ENCODE measurements at places on chromosomes 7 and 10. TPM values are rescaled to one million over a fixed set of nuclear protein-coding genes. Genes with fewer than 3 reads are reported as not detected.

Gene PLCE1
- total RNA-seq: 8.1 TPM

Gene NKX2-3
- total RNA-seq: not detected

Gene PNLIP
- total RNA-seq: not detected

Gene SPDYE2B
- not detected for total RNA-seq

Gene STEAP2
- 2.4 TPM for total RNA-seq

Gene COX19
- total RNA-seq: 9.6 TPM

Gene CYP26C1
- not detected for total RNA-seq

- H3K4me3 ChIP-seq: no peak overlapping the region
- H3K27ac ChIP-seq: no peak overlapping the region
- no peaks in the 10 kb centered on the region for H3K36me3 ChIP-seq
- no peak for DNase-seq
Observed at GRCh38 chr10:24210501-24210900, 1.6 kb downstream of the KIAA1217 start.

GRCh38 chr10:129958148-129958628, 5.9 kb downstream of the EBF3 start:
- H3K4me3 ChIP-seq: no peak overlapping the region
- H3K4me1 ChIP-seq: no peaks in the 10 kb centered on the region
- no peak overlapping the region for H3K27ac ChIP-seq
- 0 out of 2 replicates have a peak, but pooled peaks cover 6% of the 10 kb centered on the region for H3K27me3 ChIP-seq

DNA sequence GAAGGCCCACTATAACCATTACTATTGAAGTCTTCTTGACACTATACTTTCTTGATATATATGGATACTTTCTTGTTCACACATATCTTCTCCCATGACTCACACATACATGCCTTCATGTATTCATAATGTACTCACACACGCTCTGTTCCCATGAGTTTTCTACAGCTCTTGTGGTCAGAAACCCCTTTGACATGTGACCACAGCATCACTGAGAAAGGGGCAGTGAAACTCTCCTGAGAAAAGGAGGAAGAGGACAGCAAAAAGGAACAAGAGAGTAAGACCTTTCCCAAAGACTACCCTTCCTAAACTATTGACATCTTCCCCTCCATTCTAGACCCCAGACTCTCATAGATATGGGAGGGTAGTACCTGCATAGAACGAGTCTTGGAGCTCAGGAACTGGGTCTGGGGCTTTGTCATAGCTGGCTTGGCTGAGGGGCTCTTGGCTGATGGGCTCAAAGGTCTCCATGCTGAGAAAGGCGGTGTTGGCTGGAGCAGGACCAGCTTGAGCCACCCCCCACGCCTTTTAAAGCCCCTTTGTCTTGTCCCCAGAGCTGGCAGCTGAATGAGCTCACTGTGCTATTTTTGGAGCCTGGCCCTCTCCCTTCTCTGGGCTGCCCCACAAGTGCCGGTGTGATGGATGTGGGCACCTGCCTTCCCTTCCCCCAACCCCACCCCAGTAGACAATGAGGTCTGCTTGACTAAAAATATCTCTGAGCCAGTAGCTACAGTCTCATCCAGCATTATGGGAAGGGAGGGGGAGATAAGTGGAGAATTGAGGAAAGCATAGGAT, 5.1 kb downstream of the SYNPO2L start:
- H3K4me1 ChIP-seq: peaks cover 18% of the 10 kb centered on the region
- H3K4me3 ChIP-seq: no peak overlapping the region
- no peak for DNase-seq
- H3K27me3 ChIP-seq: no peaks in the 10 kb centered on the region
- peak overlapping the region; percentile 17 for H3K27ac ChIP-seq

- peak overlapping the region; percentile 85 for H3K4me3 ChIP-seq
- H3K4me1 ChIP-seq: peaks cover 20% of the 10 kb centered on the region
- peaks cover 36% of the 10 kb centered on the region for H3K36me3 ChIP-seq
- DNase-seq: peak; percentile 26
Observed at GRCh38 chr10:87505366-87506111, 846 bp downstream of the MINPP1 start.

GRCh38 chr10:42802876-42803275, 20.3 kb downstream of the BMS1 start:
- H3K36me3 ChIP-seq: peaks cover 89% of the 10 kb centered on the region
- H3K4me1 ChIP-seq: no peaks in the 10 kb centered on the region
- no peaks in the 10 kb centered on the region for H3K27me3 ChIP-seq
- no peak overlapping the region for H3K27ac ChIP-seq

- no peak for DNase-seq
- 0 out of 2 replicates have a peak, but pooled peaks cover 4% of the 10 kb centered on the region for H3K36me3 ChIP-seq
- no peak overlapping the region for H3K27ac ChIP-seq
- peaks cover 12% of the 10 kb centered on the region for H3K4me1 ChIP-seq
- H3K4me3 ChIP-seq: no peak overlapping the region
- H3K27me3 ChIP-seq: no peaks in the 10 kb centered on the region
Observed at GRCh38 chr7:28088032-28088431, 92.6 kb downstream of the JAZF1 start.

- DNase-seq: no peak
- H3K36me3 ChIP-seq: no peaks in the 10 kb centered on the region
- H3K4me1 ChIP-seq: no peaks in the 10 kb centered on the region
- no peak overlapping the region for H3K4me3 ChIP-seq
- no peaks in the 10 kb centered on the region for H3K27me3 ChIP-seq
Observed at GRCh38 chr7:78585980-78586379, 787.4 kb downstream of the PHTF2 start.

- DNase-seq: no peak
- H3K36me3 ChIP-seq: no peaks in the 10 kb centered on the region
- no peak overlapping the region for H3K4me3 ChIP-seq
- no peak overlapping the region for H3K27ac ChIP-seq
Observed at GRCh38 chr10:128557149-128557710, 431.0 kb upstream of the MKI67 start.

DNA sequence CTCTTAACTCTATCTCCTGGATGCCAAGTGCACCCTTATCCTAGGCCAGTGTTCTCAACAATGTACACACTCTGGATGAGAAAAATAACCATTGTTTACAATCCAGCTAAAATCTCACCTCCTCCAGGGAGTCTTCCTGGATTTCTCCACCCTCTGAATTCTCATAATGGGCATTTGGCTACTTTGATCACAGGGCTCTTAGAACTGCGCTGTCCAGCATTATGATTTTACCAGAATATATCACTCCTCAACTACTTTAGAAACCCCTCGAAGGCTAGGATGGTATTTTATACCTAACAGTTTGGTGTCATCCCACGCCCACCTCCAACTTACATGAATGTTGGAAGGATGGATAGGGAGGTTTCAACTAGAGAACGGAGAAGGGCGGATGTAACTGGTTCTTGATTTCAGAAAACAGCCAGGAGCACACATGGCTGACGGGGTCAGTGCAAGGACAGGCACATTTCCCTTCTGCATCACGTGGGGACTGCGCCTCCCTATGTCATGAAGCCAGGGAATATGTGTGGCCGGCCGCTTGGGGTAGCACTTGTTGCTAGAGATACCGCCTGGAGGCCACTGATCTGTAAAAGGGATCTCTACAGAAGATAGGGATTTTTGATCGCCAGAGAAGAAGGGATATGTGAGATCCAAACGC, 1.2 kb upstream of the ATP6V0E2 start:
- H3K4me3 ChIP-seq: peak overlapping the region; percentile 56
- H3K36me3 ChIP-seq: no peaks in the 10 kb centered on the region
- H3K4me1 ChIP-seq: peaks cover 17% of the 10 kb centered on the region
- no peak overlapping the region for H3K27ac ChIP-seq

GRCh38 chr10:115948465-115948864, 324.5 kb downstream of the GFRA1 start:
- no peak overlapping the region for H3K4me3 ChIP-seq
- peaks cover 71% of the 10 kb centered on the region for H3K4me1 ChIP-seq
- no peaks in the 10 kb centered on the region for H3K36me3 ChIP-seq
- H3K27ac ChIP-seq: peak overlapping the region; percentile 96

GRCh38 chr7:76057813-76058145, 9.9 kb downstream of the MDH2 start:
- no peaks in the 10 kb centered on the region for H3K27me3 ChIP-seq
- no peak for DNase-seq
- H3K4me1 ChIP-seq: peaks cover 10% of the 10 kb centered on the region
- no peak overlapping the region for H3K4me3 ChIP-seq
- H3K36me3 ChIP-seq: peaks cover 91% of the 10 kb centered on the region

DNA sequence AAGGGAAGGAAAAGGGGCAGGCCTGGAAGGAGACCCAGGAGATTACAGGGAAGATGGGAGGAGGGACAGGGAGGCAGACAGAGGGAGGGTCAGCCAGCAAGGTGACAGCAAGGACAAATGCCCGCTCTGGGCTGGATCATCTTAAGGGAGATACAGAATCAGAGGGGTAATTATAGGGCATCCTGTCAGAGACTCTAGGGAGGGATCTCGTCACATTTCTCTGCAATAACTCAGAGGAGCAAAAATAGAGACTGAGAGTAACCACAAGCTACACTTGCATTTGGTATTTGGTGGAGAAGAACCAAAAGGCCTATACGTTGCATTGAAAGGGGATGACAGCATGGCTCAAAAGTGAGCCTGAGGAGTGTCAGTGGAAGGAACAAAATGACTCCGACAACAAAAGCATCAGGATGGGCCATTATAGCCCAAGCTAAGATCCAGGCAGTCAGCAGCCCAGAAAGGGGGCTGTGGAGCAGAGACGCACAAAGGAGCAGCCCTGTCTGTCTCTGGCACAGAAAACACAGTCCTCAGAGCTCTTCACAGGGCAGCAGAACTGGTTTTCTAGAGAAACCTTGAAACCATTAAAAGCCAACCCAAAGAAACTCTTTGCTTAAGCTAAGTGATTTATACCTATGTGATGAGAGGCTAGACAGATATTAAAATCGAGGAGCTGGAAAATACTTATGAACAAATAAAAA, 430.2 kb upstream of the VSTM2A start:
- no peak overlapping the region for H3K27ac ChIP-seq
- H3K36me3 ChIP-seq: no peaks in the 10 kb centered on the region
- H3K27me3 ChIP-seq: no peaks in the 10 kb centered on the region
- H3K4me1 ChIP-seq: no peaks in the 10 kb centered on the region

DNA sequence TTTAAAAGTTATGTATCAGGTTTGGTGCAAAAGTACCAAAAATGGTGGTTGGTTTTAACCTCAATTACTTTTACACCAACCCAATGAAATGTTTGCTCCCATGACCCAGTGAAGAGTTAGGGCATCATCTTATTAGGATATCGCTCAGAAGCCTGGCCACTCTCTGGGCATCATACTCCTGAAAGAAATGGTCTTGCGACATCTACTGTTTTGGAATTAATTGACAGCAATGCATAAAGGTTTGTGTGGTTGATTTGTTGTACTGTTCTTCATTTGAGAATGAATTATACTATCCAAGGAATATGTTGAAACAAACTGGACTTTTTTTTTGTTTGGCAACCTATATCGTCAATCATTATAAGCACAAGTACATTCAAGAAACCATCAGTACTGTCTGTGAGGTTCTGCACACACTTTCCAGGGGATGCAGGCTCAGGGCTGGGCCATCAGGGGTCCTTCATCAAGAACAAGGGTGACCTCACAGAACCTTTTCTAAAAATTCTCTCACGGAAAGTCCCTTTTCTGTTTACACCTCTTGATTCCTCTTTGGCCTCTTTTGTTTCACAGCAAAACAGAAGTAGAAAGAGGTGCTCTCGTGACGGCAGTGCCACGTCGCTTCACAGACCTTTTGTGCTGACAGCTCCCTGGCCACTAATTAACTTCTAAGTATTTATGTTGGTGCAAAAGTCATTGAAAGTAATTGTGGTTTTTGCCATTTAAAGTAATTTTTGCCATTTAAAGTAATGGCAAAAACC, 117.2 kb upstream of the KLF6 start:
- H3K27ac ChIP-seq: 0 out of 2 replicates have a peak overlapping the region, but pooled peaks have one; percentile 19
- H3K4me3 ChIP-seq: no peak overlapping the region
- H3K36me3 ChIP-seq: no peaks in the 10 kb centered on the region
- H3K4me1 ChIP-seq: peaks cover 32% of the 10 kb centered on the region

- no peak for DNase-seq
- H3K27me3 ChIP-seq: no peaks in the 10 kb centered on the region
- H3K4me3 ChIP-seq: no peak overlapping the region
- no peak overlapping the region for H3K27ac ChIP-seq
- no peaks in the 10 kb centered on the region for H3K36me3 ChIP-seq
- no peaks in the 10 kb centered on the region for H3K4me1 ChIP-seq
Observed at GRCh38 chr10:132158122-132158741, 28.5 kb upstream of the DPYSL4 start.

Data from SJSA1 (cell line).